ENCODE measurements at places on chromosomes 2 and 18.

- no peak for DNase-seq
These were observed 50.0 kb upstream of the RFX8 start for GRCh38 chr2:101524806-101525430.

GRCh38 chr18:77068321-77069312, 64.0 kb downstream of the MBP start:
- peak; percentile 68 for DNase-seq

DNA sequence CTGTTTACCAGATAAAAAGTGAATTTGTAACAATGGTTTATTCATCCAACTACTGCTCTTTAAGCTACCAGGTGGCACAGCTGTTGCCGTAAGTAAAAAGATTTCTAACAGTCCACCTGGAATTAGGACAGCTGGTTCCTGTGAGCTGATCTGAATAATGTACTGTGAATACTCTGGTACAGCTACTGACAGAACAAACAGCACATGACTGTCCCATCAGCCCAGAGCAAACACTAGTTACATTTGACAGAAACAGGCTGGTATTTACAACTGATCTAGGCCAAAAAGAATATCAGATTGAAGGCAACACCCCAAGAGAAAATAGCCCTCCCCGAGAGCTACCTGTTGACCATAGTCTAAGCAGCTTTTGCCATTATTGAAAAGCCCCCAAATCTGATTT, 840.4 kb downstream of the CPS1 start:
- DNase-seq, result no peak

GRCh38 chr2:79511320-79511951, 1.4 kb upstream of the CTNNA2 start:
- DNase-seq, result peak; percentile 47

DNA sequence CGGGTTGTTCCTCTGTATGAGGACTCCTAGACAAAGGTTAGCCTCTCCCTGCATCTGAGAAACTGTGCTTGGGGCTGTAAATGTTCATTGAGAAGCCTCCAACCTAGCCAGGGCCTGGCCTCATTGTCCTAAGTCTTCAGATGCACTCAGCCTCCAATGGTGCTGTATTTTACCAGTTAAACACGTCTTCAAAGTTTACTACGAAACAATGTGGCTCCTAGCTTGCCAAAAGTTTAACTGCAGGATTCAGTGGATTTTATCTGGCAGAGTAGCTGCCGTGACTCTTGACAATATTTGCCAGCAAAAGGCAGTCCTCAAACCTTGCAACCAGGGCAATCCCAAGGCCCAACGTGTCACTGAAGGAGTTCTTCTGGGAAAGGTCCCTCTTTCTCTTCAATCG, 1.1 kb downstream of the PID1 start:
- DNase-seq, result no peak

DNA sequence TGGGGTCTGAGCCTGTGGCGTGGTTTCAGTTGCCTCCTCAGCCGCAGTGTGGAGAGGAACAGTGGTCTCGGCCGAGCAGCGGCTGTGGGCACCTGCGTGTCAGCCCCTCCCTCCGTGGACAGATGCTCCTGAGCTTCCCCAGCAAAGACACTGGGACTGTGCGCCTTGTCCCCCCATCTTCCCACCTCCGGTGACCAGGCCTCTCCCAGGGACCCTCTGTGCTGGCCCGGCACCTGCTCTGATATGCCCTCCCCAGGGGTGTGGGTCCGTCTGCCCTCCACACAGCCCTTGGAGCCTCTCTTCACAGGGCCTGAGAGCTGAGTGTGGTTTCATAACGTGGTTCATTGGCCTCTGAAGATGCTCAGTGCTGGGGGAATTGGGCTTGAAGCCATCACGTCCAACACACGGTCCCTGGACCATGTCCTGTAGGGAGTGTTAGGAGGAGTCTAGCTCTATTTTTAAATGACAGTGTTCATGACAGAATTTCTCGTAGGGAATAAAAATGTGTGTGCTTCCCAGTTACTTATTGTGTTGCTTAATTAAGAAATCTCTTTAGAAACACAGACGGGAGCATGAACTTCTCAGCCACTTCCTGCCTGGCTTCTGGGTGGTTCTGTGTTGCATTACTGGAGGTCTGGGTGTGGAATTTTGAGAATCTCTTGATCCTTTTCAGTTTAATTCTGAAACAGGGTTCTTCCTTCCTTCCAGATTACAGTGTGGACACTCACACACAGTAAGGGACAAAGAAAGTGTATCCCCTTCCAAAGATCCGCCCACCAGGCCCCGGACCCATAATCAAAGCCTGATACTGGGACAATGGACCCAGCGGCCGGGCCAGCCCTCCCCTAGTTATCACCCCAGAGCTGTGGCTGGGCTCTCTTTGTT, 110.7 kb downstream of the NFATC1 start:
- DNase-seq, result peak; percentile 72

DNA sequence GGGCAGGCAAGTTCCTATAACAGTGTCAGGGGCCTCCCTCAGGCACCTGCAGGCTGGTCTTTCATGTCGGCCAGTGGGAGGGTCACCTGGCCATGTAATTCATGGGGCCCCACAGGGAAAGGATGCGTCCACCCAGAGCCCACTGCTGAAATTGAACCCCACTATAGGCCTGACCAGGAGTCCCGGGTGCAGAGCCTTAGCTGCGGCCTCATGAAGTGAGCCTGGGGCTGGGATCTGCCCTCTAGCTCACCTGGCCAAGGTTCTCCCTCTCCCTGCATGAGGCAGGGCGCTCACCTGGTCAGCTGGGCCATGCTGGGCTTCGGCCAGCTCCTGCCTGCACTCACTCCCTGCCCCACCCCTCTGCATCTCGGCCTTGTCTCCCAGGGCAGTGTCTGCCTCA, 41.1 kb downstream of the C1QL2 start:
- no peak for DNase-seq

DNA sequence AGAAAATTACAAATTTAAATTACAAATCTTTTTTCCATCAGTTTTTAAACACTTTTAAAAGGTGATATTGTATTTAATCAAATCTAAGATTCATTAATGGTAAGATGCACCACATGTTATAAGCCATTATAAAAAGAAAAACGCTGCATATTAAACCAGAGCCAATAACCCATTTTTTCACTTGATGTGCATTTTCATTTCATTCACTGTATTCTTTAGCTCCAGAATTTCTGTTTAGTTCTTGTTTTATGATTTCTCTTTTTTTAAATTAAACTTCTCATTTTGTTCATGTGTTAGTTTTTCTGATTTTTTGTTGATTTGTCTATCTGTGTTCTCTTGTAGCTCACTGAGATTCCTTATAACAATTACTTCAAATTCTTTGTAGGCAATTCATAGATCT, 62.4 kb upstream of the MBOAT2 start:
- DNase-seq, result no peak

DNA sequence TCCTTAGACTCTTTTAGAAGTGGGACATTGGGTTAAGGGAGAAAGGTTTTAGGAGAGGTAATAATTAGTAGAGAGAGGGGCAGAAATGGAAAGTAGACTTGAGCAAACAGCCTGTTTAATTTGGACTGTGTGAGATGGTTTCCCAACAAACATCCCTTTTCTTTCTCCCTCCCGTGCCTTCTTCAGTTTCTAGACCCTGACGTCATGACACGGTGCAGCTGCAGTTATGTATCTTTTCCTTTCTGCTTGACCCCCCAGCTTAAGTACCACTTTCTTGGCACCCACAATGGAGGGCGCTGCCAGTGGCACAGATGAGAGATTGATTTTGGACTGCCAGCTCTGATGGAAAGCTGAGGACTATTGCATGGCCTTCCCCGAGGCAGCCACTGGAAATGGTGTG, 86.9 kb upstream of the FAM136A start:
- no peak for DNase-seq

DNA sequence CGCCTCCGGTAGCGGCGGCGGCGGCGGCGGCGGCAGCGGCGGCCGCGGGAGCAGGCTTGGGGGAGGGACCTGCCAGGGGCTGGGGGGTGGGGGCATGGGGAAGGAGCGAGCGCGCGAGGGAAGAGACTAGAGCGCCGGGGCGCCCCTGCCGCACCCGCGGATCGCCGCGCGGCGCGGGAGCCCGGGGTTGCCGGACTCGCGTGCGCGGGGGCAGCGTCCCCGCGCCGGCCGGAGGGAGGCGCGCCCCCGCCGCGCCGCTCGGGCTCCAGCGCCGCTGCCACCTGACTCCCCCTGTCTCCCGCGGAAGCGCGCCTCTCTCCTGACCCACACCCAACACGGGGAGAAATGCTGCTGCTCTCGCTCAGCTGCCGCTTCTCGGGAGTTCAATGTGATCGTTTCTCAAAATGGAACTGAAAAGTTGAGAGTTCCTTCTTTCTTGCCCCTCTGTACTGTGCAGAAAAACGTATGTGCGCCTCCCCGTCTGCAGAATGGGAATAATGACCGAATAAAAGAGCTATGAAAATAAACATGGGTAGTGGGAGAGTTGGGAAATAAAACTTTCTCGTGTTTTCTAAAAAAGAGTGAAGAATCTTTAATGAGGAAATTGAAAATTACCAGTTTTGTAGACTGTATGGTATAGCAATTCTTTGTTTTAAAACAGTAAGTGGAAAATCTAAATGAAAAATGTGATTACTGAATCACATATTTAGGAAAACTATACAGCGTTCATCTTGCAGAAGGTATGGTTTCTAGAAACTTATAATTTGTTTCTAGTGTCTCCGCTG, 455 bp upstream of the TLK1 start:
- DNase-seq, result peak; percentile 56

DNA sequence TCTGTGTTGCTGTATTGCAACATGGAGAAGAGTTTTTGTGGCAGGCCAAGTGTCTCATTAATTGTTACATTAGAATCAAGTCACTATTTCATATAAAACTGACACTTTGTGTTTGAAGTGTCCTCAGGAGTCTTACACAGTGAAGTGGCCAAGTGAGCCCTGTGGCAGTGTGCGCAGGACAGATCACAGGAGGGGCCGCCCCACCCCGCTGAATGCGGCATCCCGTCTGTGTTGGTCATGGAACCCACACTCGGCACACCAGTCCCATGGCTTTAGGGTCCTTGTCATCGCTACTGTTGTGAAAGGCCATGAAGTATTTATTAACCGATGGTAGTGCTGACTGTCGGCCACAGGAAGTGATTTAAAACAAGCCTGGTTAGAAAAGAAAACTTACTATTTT, 144.7 kb upstream of the NFATC1 start:
- DNase-seq, result no peak

DNA sequence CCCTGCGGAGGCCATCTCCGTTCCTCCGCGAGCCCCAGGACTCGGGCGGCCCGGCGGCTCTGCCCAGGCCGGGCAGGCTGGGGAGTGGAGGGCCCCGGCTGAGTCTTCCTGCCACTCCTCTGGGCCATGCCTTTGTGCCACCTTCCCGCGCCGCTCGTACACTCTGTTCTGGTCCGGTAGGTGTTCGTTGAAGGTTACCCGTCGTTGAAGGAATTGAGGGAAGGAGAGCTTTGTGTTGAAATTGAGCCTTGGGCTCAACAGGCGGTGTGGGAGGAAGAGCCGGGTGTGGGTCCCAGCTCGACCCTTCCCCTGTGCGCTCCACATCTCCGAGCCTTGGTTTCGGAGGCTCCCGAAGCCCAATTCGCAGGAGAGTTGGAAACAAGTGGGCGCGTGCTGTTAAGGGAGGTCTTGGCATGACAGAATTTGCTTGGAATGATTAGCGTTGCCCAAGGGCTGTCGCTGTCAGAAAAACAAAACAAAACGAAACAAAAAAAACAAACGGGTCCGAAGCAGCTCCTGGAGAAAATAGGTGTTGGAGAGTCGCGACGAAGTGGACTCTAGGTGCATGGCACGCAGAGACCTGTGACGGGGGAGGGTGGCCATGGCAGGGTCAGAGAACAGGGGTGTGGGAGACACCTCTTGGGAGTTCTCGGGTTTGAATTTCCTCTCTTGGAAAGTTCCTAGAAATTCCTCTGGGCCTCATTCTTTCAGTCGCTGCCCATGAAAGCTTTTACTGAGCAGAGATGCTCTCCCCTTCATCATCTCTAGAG, 1.2 kb upstream of the MZT2A start:
- peak; percentile 6 for DNase-seq

DNA sequence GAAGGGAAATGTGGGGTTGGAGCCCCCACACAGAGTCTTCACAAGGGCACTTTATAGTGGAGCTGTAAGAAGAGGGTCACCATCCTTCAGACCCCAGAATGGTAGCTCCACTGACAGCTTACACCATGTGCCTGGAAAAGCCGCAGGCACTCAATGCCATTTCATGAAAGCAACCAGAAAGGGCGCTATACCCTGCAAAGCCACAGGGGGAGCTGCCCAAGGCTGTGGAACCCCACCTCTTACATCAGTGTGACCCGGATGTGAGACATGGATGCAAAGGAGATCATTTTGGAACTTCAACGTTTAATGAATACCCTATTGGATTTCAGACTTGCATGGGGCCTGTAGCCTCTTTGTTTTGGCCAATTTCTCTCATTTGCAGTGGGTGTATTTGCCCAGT, 694.7 kb downstream of the CBLN2 start:
- DNase-seq, result no peak

- peak; percentile 87 for DNase-seq
These were observed 79.1 kb downstream of the PLCL1 start for GRCh38 chr2:197883354-197884032.

GRCh38 chr2:120278901-120279300, 26.2 kb downstream of the RALB start:
- DNase-seq, result no peak

- no peak for DNase-seq
These were observed 156.7 kb downstream of the TTN start for GRCh38 chr2:178650554-178650953.

- DNase-seq, result peak; percentile 91
These were observed 157.8 kb downstream of the BCL2 start for GRCh38 chr18:63161761-63162195.

- no peak for DNase-seq
These were observed 68.1 kb upstream of the SULT1C3 start for GRCh38 chr2:108171657-108172056.

- DNase-seq, result no peak
These were observed 251.1 kb downstream of the SP3 start for GRCh38 chr2:173713904-173714555.

GRCh38 chr2:36801088-36801487, 104.6 kb downstream of the VIT start:
- no peak for DNase-seq

DNA sequence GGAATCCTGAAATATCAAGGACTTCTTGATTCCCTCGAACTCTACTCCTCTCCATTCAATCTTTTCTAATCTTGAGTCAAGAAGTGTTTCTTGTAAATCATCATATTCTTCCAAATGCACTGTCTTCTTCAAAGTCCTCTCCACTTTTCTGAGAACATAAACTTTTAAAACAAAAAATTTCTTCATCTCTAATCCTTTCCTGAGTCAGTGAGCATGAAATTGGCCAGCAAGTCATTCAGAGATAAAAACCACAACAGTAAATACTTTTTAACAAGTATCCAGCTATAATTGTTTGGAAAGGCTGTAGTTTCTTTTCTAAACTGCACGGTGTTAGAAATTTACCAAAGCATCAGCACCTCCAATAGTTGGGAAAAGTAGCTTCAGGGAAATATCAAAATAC, 312.6 kb upstream of the GALNT5 start:
- DNase-seq, result no peak

All from fibroblast of skin of right biceps (primary cell).